ENCODE measurements at places on chromosomes 4 and X.

DNA sequence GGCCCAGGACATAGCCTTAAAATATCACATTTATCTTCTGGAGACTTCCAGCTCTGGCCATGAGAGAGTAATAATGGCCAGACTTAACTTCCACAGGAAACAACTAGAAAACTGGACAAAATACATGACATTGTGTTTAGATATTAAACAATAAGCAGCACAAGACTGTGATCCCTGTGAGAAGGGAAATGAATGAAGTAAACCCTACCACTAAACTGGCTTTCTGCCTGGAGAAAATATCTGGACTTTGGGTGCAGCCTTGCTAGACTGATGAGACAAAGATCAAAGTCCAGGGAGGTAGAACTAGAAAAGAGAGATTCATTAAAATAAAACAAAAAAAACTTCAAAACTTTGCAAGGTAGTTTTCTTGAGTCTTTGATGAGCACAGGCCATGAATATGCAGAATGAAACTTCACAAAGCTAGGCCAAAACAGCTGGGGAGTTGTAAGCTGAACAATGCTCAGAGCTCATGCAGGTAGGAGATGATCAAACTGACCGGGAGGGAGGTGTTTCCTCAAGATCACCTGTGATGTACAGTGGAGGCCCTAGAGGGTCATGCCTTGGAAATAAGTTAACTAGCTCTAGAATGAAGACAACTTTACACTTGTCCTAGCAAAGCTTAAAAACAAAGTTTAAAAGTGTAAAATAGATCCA is 147.0 kb upstream of the SH3RF1 start:
- DNase-seq, result no peak

- no peak for DNase-seq
Measured at GRCh38 chr4:15500701-15501100, 31.0 kb downstream of the CC2D2A start.

- no peak for DNase-seq
Measured at GRCh38 chr4:124423160-124423559, 289.4 kb downstream of the ANKRD50 start.

- DNase-seq, result no peak
Measured at GRCh38 chrX:15623054-15623453, 22.3 kb upstream of the ACE2 start.

- no peak for DNase-seq
Measured at GRCh38 chr4:168131196-168131595, 38.9 kb downstream of the ANXA10 start.

DNA sequence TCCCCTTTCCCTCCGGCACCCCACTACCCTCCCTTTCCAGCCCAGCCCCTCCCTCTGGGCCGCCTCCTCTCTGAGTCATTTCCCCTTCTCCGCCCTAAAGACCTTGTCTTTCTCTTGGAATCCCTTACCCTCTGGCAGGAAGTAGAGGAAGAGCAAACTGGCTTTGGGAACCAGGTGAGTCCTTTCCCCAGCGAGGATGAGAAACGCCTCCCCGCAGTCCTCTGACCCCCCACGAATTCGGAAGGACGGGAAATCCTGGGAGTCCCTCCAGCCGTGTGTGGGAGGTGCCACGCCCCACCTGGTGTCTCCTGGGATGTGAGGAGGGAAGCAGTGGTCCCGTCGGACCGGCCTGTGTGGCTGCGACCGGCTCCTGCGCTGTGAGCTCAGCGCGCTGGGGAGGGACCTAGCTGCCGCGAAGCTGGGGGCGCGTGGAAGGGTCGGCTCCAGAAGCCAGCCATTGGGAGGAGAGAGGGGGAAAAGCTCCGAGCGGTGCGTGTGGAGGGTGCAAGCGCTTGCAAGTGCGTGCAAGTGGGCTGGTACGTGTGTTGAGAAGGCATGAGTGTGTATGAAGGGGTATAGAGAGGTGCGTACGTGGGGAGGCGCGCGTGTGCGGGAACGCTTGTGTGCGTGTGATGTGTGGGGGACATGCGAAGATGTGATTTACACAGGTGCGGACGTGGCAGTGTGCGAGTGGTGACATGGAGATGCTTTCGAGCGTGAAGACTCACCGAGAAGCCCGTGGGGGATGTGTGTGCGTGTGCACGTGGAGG is 46.3 kb downstream of the TEX13B start:
- DNase-seq, result no peak

DNA sequence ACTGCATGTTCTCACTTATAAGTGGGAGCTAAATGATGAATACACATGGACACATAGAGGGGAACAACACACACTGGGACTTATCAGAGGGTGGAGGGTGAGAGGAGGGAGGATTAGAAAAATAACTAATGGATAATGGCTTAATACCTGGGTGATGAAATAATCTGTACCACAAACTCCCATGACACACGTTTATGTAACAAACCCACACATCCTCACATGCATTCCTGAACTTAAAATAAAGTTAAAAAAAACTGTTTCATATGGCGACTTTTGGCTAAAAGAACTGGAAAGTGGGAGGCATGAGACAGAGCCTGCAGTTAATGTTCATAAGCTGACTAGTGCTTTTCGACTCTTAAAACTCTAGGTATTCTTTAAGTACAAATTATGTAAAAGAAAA is 98.9 kb upstream of the NPFFR2 start:
- DNase-seq, result no peak

DNA sequence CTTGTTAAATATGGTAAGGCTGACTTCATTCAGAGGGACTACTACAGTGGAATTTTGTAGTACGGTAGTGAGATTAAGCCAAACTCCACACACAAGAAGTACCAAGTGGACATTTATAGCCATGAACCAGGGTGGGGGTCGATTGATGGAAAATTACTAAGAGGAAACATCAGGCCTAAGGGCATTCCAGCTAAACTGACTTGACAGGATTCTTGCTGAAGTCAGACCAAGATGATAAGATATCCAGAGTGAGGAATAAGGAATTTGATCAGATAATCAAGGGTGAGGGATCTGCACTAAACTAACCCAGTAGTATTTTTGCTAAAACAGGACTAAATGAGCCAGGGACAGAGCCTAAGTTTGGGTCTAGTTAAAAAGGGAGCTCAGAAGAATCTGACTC is 597.5 kb downstream of the RPA4 start:
- no peak for DNase-seq

- DNase-seq, result no peak
Measured at GRCh38 chr4:184960505-184960971, 57.8 kb upstream of the HELT start.

- no peak for DNase-seq
Measured at GRCh38 chr4:169657470-169658107, 37.2 kb downstream of the CLCN3 start.

DNA sequence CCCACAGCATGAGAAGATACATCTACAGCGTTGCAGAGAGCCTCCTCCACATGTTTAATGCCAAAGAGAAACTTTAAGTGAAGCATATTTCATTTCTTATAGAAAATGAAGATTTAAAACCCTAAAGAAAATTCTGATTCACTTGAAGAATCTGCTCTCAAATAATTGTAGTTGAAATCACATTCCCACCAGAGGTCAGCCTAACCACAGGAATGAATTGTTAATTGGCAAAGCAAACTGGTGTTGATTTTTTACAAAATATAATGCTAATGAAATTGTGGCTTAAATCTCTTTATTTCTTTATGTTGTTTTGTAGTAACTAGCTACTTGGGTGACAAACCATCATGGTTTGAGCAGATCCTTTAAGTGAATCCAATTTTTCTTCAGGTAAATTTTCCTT is 31.1 kb upstream of the WDR17 start:
- DNase-seq, result peak; percentile 19

DNA sequence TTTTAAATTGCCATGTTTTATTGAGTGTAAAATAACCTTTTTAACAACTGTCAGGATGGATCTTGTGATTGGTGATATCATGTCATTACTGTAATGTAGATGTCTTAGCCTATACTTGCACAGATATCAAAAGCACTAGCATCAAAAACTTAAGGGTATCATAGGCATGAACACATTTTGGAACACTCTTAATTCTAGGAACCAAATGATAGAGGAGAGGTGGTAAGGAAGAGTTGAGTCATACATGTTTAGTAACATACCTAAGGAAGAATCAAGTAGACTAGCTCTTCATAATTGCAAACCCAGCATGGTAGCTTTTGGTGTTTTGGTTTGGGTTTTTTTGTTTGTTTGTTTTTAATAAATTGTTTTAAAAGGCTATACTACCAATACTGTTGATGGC is 43.4 kb downstream of the SMARCAD1 start:
- DNase-seq, result no peak

DNA sequence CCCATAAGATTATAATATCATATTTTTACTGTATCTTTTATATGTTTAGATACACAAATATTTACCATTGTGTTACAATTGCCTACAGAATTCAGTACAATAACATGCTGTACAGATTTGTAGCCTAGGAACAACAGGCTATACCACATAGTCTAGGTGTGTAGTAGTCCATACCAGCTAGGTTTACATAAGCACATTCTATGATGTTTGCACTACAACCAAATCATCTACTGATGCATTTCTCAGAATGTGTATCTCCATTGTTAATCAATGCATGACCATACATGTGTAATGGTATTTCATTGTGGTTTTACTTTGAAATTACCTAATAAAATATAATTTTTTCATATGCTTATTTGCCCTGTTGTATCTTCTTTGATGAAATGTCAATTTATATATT is 288.1 kb upstream of the PCDH10 start:
- no peak for DNase-seq

DNA sequence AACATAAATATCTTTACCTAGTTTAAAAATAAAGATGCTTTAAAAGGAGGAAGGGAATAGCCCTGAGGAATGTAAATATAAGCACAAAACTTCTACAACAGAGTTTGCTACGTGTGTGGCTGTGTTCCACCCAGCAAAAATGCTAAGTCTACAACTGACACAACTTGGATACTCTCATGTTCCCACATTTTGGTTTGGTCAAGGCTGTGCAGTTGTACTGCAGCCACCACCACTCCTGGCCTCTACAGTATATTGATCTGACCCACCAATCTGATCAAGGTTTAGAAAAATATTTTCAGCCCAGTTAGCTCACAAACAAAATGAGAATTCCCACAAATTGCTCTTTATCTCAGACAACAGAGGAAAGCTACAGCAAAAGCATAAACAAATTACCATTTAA is 12.1 kb downstream of the F9 start:
- DNase-seq, result no peak

- peak; percentile 11 for DNase-seq
Measured at GRCh38 chrX:42714981-42715700, 62.8 kb downstream of the PPP1R2C start.

DNA sequence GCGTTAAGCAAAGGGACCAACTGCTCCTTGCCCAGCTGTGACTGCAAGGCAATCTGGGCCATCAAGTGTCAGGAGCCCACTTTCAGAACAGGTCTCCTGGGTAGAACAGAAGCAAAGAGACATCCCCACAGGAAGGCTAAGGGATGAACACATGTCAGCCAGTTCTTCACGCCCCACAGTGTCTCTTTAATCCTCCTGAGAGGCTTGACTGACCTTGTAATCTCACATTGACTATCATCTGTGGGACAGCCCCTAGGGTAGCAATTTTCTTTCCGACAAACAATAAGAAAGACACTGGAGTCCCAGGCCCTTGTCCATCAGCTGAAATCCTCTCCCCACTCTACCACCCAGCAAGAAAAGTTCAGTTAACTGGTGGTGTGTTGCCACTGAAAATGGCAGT is 1.0 kb downstream of the CHRDL1 start:
- DNase-seq, result no peak

DNA sequence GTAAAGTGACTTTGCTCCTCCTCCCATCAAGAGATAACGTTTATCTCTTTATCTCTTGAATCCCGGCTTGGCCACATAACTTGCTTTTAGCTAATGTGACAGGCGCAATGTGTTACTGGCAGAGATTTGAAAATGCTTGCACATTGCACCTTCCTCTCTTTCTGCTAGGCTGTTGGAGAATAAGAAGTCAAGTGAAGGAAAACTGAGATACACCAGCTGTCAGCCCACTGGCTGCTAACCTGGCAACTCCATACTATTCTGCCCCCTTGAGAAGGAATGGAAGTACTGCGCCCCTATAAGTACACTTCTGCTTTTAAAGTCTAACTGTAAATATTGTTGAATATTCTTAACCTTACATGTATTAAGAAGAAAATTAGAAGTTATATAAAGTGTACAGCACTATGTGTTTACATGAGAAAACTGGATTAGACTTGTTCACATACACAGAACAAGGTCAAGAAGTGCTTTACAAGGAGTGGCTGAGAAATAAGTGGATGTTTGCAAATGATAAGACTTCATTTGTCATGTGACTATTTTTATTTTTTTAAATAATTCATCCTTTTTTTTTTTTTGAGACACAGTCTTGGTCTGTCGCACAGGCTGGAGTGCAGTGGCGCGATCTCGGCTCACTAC is 424.5 kb upstream of the CTSO start:
- no peak for DNase-seq

DNA sequence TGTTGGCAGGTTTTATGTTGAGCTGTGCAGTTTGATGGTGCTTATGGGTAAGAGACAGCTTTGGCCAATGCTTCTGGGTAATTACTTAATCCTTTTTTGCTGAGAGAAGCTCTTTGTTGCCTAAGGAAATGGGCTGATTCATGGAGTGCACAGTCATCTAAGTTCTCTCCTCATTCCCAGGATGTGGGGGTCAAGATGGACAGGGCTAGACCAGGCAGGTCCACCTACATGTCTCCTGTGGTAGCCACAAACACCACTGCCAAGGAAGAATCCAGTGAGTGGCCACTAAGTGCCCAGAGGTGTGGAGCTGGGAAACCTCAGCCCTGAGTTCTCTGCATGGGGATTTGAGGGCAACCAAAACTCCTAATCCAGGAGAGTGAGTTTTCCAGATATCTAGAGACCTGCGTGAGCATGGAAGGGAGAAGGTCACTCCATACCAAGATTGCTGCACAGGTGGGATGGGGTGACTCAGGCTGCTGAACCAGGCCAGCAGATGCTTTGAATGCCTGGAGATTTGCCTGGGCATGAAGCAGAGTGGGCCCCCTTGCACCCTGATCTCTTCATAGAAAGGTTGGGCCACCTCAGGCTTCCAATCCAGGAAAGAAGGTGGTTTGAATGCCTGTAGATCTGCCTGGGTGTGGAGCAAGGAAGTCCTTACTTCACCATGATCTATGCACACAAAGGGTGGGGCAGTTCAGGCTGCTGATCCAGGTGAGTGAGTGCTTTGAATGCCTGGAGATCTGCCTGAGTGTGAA is 234.8 kb upstream of the GNPDA2 start:
- no peak for DNase-seq

DNA sequence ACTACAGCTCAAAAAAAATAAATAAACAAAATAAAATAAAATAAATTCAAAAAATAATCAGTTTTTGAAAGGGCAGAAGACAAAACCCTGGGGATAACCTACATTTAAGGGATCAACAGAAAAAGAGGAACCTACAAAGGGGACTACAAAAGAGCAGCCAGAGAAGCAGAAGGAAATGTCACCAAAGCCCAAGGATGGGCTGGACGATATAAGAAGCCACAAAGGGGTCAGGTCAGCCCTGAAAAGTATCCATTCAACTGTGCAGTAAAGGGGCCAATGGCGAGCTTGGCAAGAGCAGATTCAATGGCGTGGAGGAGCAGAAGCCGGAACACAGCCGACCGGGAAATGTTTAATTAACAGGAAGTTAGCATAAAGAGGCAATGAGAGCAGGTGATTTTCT is 16.9 kb downstream of the ACOT9 start:
- no peak for DNase-seq

DNA sequence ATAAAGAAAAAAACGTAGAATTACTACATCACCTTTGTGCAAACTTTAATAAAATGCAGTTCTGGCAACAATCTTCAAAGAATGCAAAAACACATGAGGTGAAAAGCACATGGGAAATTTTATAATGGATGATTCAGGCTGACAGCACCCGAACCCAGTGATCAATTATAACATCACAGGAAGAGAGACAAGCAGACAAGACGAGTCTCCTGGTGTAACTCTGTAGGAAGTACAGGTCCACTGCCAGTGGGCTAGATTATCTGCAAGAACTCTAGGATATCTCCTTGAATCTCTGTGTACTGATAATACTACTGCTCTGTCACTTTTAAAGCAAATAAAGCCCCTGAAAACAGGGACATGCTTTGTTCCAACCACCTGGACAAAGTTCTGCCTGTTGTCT is 58.9 kb upstream of the NXF3 start:
- no peak for DNase-seq
